ENCODE measurements at places on chromosomes 7 and 10.
A peak's percentile ranks its signal among the peaks of the same experiment; 100 is the strongest.

- DNase-seq = no peak
These were observed 7.2 kb downstream of the TNPO3 start for GRCh38 chr7:129047761-129048160.

- DNase-seq = peak; percentile 70
These were observed at the start of gene GOLGA7B for GRCh38 chr10:97849687-97850402. GOLGA7B (plus strand) TSS chr10:97849843; CDS start chr10:97850304, 461 bp downstream.

GRCh38 chr7:106346678-106347217 is 62.0 kb upstream of the NAMPT start:
- peak; percentile 53 for DNase-seq

- DNase-seq = no peak
These were observed 82.3 kb downstream of the ZEB1 start for GRCh38 chr10:31401287-31401686.

DNA sequence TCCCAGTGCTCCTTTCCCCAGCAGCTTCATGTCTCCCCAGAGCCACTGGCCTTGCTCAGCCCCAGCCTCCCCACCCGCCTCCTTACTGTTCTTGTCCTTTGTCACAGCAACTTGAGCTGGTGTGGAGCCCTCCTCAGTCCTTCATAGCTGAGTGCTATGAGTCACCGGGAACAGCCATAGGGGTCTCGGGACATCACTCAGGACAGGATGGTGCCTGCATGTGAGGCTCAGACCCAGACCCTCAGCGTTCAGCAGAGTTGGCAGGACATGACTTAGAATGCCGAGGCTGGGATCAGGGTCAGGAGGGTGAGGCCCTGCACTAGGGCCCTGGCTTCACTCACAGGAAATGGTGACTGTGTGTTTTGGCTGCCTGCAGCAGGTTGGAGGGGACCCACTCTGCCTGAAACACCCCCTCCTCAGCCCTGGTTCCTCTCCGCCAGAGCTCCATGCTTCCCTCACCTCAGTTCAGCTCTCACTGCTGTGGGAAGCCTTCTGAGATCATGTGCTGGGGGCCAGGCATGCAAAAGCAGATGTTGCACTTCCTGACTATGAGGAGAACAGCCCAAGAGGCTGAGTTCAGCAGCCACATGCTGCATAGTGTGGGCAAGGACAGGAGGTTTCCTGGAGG is 40.7 kb upstream of the GJD4 start:
- DNase-seq = no peak

DNA sequence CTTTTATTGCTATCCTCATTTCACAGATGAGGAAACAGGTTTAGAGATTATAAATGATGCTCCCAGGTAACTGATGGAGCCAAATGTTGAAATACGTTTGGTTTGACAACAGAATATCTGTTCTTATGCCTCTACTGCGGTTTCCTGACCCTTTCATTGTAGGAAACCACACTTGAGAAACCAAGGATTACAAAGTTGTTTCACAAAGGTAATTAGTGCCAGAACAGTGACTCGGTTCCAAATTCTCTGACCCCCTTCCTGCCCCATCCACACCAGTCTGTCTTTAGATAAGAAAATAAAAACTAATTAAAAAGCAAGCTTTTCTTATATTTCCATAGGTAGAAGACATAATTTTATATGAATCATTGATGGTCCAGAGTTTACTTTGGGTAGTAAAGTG is 393.7 kb upstream of the MBL2 start:
- DNase-seq = no peak

- DNase-seq = no peak
These were observed 276.9 kb downstream of the BAMBI start for GRCh38 chr10:28954211-28954610.

DNA sequence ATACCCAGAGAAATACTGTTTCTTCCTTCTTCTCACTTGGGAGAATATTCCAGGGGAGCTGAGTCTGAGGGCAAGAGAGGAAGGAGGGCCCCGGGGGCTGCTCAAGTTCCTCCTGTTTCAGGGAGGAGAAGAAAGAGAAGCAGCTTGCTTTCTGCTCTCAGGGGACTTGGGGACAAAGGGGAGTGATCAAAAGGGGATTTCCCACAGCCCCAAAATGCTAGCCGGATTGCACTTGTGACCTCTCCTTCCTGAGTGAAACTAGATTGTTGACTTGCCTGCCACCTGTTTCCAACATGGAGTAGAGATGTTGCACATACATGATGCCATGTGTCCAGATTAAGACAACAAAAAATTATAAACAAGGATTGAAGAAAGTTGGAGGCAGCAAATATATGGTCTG is 28.7 kb upstream of the PDCD4 start:
- DNase-seq = no peak

GRCh38 chr10:14383266-14383665 is 52.5 kb upstream of the FRMD4A start:
- no peak for DNase-seq

GRCh38 chr7:19567011-19567410 is 141.8 kb downstream of the POLR1F start:
- no peak for DNase-seq

GRCh38 chr10:42976351-42977031 is 100.4 kb upstream of the RET start:
- DNase-seq = no peak

- DNase-seq = no peak
These were observed 91.2 kb upstream of the GPR141 start for GRCh38 chr7:37592366-37592765.

DNA sequence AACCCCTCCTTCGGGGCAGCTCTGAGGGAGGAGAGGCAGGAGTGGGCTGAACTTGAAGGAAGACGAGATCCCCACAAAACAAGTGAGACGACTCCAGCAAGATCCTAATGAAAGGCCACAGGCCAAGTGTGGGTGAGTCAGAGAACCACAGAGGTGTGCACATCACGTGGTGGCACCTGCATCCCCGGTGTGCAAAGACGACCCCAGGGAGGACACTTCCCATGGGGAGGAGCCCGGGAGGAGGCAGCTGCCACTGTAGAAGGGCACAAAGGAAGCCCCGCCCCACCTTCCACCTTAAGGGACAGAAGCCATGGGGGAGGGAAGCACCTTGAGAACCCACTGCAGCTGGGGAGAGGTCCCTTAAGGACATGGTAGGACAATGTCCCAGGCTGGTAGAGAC is 45.7 kb downstream of the ESYT2 start:
- DNase-seq = no peak

- DNase-seq = no peak
These were observed 144.9 kb downstream of the KIF20B start for GRCh38 chr10:89846281-89846630.

DNA sequence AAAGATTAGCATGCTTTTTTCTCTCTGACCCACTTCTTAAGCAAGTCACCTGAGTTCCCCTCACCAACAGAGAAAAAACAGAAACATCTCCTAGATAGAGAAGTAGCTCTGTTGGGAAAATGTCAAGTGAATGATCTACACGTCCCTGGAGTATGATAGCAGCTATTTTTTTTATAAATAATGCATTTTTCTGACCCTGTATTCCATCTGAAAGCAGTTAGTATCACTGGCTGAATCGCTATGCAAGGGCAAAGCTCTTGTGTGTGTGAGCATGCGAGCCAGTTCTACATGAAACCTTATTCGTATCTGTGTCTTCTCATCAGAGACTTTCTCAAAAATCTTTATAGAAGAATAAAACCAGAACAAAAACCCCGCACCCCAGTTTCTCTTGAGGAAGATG is 8.2 kb downstream of the ANKMY2 start:
- DNase-seq = no peak

- peak; percentile 23 for DNase-seq
These were observed 124.9 kb downstream of the DLG5 start for GRCh38 chr10:77801474-77802161.

- DNase-seq = no peak
These were observed 32.9 kb upstream of the ZC3HAV1L start for GRCh38 chr7:139068544-139069399.

DNA sequence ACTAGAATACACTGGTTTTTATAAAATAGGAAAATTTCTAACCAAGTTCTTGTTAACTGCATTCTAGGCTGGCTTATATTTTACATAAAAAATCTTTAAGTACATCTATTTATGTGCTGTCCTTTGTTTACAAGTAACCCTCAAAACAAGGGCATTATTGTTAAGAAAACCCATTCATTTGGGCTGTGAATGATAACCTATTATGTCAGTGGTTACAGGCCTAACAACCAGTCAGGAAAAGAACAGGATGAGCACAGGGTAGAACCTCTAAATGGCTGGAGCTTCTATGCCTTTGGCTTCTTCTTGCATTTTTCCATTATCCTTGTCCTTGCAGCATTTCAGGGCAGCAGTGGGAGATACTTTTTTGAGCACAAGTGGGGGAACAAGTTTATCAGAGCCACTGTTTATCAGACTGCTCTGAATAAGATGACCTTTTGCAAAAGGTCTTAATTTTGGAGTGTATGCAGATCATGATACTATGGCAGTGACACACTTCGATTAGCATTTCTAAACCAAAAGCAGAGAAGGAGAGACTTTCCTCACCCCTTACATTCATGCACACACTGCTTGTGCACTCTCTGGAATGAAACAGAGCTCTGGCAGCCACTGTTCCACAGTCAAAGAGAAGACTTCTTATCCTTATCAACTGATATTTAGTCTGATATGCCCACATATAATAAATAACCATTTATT is 10.9 kb downstream of the GPR37 start:
- DNase-seq = no peak

DNA sequence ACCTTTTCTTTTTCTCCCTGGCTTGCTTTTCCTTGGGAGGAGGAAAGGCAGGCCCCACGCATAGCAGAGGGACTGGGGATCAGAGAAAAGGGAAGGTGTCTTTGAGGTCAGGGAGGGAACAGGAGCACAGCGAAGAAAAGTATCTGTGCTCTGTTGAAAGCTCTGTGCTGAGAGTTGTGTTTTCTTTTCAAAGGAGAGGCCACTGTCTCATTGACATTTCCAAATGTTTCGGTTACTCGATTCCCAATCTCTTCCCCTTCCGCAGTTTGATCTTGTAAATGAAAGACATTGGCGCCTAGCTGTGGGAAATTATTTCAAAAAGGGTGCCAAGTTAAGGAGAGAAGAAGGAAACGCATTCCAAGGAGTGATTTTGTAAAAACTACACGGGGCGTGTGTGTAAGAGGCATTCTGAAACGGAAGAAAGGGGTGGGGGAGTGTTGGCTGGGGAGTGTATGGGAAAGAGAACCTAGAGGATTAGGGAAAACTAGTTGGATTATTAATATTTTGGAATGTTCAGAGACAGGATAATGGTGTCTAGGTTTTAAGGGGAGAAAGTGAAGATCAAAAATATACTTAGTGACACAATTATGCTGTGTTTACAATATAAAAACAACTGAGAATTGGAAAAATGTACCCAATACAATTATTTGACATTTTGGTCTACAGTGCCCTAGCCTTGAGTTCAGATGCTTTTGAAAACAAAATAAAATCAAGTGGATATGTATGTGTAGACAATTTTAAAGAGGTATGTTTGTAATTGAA is 708 bp downstream of the KLHDC10 start:
- DNase-seq = no peak

DNA sequence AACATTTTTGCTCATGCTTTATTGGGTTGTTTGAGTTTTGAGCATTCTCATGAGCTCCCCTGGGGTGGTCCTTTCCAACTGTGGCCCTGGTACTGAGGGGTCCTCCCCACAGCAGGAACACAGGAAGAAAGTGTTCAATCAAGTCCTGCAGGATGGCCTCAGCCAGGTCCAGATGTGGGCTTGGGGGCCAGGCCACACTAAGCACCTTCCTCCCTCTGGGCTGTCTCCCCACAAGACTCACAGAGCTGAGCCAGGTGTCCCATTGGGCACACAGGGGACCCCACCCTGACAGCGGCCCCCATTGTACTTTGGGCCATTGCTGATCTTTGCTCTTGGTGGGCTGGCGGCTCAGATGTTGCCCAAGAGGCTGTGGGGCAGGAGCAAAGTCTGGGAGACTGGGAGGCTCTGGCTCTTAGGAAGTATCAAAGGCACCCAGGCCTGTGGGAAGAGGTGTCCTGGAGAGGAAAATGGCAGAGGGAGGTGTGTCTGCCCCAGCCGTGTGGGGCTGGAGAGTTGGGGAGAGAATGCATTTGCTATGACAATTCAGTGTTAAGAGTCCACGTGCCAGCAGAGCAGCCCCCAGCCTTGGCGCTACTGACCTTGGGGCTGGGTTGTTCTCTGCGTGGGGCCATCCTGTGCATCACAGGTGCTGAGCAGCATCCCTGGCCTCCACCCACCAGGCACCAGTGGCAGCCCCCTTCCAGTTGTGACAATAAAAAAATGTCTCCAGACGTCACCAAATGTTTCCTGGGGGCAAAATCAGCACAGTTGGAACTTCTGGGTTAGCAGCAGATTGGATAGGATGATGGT is 17.8 kb downstream of the SCART1 start:
- DNase-seq = no peak

GRCh38 chr10:86747796-86748581 is 8.4 kb upstream of the BMPR1A start:
- DNase-seq = no peak

DNA sequence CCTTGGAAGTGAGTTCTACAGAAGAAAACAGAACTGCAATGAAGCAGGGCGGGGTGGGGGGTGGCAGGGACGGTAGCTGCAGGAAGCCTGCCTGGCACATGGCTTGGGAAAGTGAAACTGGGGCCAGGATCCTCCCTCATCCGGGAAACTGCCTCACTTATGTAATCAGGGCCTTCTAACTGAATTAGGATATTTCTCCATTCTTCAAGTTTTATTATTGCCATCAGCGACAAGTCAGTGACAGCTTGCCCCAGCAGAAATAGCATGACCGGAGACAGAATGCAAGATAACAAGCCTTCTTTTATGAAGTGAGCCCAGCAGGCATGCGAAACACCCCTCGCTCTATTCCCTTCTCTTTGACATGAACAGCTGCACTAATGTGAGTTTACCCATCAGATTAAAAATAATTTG is 77.5 kb upstream of the CACUL1 start:
- DNase-seq = peak; percentile 4

DNA sequence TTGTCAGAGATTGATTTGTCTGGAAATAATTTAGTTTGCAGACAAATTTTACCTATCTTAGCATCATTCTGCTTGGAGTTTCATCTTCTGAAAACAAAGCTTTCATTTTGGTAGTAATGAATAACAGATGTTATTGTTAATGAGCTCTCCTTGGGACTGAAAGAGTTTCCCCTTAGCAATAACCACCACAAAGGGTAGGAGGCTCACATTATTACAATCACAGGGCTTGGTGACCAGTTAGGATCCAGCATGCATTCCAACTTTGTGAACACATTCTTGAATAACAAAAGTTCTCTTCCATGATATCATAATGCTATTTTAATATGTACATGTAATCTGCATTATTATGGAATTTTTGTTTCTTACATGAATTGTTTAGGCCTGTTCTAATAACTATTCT is 148.8 kb upstream of the VWC2 start:
- no peak for DNase-seq

GRCh38 chr10:24012249-24012803 is 196.6 kb upstream of the KIAA1217 start:
- no peak for DNase-seq

- no peak for DNase-seq
These were observed 249.8 kb downstream of the TRIL start for GRCh38 chr7:28708033-28708951.

GRCh38 chr10:86004337-86004736 is 362.3 kb downstream of the GRID1 start:
- no peak for DNase-seq

- no peak for DNase-seq
These were observed 31.3 kb upstream of the RNF32 start for GRCh38 chr7:156609010-156609877.

All from stimulated activated CD4-positive, alpha-beta T cell treated with anti-CD3 and anti-CD28 coated beads, Interleukin-2, amount 100 ng/mL, for 24 hours (primary cell).